ENCODE measurements at places on chromosomes 1 and 21.

GRCh38 chr1:13513895-13514546, at the start of gene LRRC38:
LRRC38 (minus strand) TSS chr1:13514003; CDS start chr1:13513593, 410 bp downstream.
- no peak for DNase-seq

- peak; percentile 4 for DNase-seq
Observed at GRCh38 chr1:157399984-157400382, 152.3 kb downstream of the FCRL5 start.

DNA sequence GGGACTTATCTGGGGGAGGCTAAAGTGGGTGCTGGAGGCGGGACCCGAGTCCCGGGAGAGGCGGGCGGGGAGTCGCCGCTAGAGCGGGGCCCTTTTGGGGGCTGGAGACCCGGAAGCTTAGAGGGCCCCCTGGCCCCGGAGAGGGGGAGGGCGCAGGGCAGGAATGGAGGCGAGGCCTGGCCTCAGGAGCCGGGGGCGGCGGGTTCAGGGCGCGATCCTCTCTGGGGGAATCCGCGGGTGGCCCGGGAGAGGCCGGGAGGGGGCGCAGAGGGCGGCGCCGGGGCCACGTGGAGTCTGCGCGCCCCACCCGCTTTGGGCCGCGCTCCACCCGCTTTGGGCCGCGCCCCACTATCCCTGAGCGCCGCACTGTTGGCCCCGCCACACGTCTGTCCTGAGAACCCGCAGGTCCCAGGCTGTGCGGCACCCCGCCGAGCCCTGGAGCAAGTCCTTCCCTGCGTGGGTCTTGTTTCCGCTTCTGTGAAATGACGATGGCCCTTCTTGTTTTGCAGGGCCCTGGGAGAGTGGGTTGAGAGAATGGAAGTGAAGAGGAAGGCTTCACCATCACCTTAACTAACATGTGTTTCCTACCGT, 84.4 kb downstream of the NKAIN1 start:
- DNase-seq = peak; percentile 77

DNA sequence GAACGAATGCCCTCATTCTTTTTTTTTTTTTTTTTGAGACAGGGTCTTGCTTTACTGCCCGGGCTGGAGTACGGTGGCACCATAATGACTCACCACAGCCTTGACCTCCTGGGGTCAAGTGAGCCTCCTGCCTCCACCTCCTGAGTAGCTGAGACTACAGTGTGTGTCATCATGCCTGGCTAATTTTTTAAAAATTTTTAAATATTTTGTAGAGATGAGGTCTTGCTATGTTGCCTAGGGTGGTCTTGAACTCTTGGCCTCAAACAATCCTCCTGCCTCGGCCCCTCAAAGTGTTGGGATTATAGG, 69.4 kb downstream of the ALG14 start:
- peak; percentile 74 for DNase-seq

DNA sequence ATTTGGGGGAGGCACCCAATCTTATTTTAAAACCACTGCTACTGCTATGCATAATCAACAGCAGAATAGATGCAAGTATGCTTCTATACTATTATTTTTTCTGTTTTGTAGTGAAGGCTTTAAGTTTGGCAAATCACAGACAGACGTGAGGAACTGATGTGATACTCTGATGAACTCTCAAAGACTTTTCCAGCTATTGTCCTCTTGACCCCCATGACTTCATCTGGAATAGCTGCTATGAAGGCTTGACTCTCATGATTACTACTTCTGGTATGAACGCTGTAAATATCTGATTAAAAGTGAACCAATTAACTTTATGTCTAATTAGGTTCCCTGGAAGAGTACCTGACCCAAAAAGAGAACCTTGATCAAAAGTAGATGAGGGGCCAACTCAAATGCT, 49.1 kb downstream of the EYA3 start:
- DNase-seq = no peak

GRCh38 chr1:33502726-33503125, 30.3 kb downstream of the ZSCAN20 start:
- peak; percentile 12 for DNase-seq

DNA sequence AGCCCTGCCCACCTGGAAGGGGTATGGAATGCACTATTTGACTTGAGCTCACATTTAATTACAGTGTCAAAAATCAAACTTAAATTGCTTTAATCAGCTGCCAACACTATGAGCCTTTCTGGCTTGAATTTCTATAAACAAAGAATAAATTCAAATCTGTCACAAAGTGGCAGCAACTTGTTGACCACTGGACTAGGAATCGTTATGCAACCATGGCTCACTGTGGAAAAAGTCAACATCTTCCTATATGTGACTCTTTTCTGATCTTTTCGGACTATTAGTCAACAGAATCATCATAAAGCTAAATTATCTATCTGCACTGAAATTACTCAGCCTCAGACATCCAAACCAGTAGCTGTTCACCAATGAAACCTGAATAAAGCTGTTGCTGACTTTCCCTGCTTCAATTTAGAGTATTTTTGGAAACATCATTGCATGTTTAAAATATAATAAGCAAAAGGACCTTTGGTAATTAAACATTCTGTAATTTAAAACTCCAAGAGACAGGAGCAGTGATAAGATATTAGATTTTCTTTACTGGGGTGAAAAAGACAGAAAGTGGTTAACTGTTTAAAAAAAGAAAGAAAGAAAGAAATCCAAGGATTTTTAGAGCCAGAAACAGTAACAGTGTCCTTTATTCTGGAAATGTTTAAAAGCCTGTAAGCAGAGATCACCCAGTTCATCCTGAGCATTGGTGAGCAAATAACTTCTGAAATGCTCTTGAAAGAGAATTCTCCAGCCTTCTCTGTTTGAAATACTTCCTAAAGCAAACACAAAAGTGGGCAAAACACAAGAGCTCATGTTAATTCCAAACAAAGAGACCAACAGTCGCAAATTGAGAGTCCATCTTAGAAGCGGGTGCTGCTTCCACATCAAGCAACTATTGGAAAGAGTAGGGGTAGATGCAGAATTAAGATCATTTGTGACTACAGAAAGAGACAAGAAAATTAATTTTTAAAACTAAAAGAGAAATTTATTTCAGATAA, 26.2 kb upstream of the ERG start:
- no peak for DNase-seq

DNA sequence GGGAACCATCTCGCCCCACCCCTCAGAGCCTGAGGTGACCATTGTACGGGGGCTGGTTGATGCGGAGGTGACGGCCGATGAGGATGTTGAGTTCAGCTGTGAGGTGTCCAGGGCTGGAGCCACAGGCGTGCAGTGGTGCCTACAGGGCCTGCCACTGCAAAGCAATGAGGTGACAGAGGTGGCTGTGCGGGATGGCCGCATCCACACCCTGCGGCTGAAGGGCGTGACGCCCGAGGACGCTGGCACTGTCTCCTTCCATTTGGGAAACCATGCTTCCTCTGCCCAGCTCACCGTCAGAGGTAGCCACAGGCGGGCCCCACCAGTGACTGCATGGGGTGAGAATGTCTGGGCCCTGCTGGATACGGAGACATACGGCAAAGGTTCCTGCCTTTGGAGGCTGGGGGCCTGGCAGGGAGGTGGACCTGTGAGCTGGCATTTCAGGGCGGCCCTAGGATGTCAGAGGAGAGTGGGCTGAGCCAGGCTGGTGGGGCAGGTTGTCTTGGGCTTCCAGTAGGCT, 98.5 kb downstream of the TRIM11 start:
- DNase-seq = no peak

- no peak for DNase-seq
Observed at GRCh38 chr1:205424901-205425600, 3.2 kb upstream of the LEMD1 start.

- DNase-seq = no peak
Observed at GRCh38 chr1:172421974-172422604, 1.6 kb downstream of the C1orf105 start.

DNA sequence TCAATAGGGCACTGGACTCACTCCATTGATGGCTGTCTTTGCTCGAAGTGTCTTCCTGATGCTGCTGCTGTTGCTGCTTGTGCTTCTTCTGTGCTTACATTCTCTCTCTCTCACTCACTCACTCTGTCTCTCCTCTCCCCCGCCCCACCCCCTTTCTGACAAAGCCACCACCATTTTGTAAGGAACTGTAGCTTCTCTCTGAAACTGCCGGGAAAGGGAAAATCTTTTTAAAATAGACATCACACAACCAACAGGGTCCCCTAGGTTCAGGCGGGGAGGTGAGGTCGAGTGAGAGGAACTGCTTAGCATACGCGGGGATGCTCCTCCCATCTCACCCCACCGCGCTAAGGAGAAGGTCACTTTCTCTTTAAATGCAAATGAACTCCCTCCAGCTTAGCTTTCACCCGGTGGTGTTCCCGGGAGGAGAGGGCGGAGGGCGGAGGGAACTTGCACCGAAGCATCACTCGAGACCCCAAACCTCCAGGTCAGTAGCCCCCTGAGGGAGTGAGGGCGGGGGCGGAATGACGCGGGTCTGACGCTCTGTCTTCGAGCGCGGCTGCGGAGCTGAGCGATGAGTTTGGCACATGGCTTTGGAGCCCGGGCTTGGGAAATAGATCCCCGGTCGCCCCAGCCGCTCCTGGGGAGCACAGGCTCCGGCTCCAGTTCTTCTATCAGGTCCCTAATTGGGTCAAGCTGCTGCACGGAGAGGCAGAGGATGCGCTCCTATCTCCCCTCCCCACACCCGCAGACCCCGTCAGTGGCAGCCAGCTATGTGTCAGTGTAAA, at the start of gene CCDC28B:
Gene CCDC28B, plus strand, starts transcription at position 370 of the 785 bp plus-strand sequence. CDS start 1,341 bp downstream, outside the sequence.
- peak; percentile 60 for DNase-seq

DNA sequence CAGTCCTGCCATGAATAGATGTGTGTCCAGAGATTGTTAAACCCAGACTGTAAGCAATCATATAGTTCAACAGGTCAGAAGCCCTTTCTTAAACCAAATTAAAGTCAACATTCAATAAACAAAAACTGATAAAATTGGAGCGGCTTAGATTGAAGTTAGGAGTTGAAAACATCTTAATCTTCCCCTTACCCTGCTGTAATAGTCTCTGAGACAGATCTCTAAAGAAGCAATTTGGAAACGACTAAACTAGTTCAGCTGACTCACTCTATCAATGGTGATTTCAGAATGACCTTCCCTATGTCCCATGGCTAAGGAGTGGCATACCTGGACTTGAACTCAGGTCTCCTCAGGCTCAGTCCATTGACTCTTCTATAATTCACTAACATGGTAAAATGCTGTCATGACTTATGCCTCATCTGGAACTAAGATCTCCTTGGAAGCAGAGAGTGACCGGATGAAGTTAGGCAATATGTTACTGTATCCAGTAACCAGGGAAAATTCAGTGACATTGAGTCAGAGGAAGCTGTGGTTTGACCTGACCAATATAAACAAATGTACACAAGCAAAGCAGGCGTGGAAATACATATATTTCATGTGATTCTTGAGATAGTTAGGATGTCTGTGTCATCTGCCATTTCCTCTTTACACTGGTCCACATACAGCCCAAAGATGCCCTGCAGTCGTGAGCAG, 30.1 kb downstream of the SGIP1 start:
- peak; percentile 99 for DNase-seq

DNA sequence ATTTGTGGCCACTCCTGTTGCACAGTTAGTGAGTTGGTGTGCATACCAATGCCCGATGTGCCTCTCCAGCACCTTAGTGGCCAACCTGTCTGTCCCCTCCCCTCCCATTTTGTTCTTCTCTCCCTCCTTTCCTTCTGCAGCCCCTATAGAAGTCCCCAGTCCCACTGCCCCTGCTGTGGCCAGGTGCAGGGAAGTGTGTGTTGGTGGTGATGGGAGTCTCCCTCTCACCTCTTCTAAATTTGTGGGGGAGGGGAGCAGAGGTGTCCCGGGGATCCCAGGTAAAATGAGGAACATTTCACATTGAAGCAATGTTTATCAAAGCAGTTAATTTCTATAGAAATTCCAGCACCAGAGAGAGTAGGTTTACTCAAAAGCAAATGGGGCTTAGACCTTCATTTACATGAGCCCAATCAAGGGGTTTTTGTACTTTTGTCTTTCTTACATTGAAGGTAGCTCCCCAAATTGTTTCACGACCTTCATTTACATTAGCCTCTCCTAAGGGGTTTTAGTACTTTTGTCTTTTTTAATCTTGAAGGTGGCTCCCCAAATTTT, 3.0 kb upstream of the C1orf21 start:
- no peak for DNase-seq

DNA sequence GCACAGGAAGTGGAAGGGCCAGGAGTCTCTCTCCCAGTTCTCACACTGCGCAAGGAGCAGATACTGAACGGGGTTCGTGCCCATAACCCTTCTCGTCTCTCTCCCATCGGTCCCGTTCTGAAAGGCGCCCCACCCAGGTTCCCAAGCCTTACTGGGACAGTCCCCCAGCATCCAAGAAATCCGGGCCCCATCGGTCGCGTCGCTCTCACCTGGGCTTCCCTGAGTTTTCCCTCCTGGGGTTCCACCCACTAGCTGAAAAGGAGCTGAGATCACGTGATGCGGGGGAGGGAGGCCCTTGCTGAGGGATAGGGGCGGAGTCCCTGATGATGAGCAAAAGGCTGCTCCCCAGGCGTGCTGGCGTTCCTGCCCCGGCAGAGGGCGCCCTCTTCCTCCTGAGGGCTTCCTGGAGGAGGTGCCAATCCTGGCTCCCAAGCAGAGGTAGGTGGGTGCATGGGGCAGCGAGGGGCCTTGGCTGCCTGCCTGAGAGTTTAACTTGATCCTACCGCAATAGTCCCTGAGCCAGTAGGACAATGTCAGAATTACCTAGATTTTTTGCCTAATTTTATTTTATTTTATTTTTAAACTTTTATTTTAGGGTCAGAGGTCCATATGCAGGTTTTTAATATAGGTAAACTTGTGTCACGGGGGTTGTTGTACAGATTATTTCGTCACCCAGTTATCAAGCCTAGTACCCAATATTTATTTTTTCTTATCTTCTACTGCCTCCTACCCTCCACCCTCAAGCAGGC, at the start of gene SPOCD1:
Gene SPOCD1, minus strand, starts transcription at position 271 of the 749 bp plus-strand sequence. CDS start 689 bp downstream, outside the sequence.
- peak; percentile 85 for DNase-seq

DNA sequence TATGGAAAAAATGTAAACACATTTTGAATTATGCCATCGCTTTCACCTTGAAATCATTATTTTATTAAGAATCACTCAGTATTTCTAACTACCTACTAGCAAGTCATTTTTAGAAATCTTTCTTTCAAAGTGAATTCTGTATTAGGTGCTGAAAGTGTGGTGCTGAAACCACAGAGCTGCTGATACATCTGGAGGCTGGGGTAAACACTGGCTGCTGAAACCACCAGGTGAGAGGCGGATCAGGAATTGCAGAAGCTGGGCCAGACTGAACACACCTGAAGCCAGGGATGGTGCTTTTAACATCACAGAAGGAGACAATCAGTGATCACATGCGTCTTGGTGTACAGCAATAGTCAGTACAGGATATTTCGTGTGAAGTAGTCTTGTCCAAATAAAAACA, 42.2 kb upstream of the KCNE1 start:
- DNase-seq = no peak

GRCh38 chr1:147266381-147266780, 23.9 kb downstream of the CHD1L start:
- DNase-seq = no peak

- DNase-seq = no peak
Observed at GRCh38 chr21:17002594-17003257, 510.1 kb upstream of the CXADR start.

All from kidney tubule cell (primary cell).